Central memory CD8-positive, alpha-beta T cell (primary cell): ENCODE measurements at places on chromosomes 3 and 15.

- DNase-seq, result no peak
Measured at GRCh38 chr3:72887343-72887704, 522 bp upstream of the GXYLT2 start.

GRCh38 chr15:98597666-98598065 lies 50.7 kb upstream of the IGF1R start:
- no peak for DNase-seq

DNA sequence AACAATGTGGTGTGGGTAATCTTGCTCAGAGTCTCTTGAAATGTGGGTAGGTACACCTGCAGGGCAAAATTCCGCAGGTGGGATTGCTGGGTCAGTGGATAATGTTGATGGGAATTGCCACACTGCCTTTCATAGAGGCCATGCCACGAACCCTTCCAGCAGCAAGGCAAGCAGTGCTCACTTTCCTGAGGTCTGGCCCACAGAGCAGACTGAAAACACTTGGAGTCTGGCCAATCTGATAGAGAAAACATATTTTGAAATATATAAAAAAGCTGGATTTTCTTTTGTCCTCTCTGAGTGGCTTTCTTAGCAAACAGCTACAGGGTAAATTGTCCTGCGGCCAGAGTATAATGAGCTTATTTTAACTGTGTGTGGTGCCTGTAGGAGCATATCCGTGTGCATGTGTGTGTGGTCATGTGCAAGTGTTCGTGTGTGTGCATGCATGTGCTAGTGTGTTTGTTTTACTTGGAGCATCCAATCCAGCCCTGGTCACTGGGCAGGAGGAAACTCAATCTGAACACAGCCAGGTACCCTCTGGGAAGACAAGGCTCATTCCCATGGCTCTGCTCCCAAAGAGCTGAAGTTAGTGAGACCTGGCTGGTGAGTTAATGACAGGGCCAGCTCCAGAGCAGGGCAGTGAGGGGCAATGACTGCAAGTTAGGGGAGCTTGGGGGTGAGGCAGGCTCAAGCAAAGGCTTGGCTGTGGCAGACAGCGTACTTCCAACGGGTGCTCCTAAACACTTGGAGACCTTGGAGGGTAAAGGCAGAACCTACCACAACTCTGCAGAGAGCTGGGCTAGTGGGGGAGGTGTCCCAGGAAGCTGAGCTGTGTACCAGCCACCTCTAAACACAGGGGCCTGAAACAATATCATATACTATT lies 91.3 kb downstream of the PLXNA1 start:
- DNase-seq, result no peak

DNA sequence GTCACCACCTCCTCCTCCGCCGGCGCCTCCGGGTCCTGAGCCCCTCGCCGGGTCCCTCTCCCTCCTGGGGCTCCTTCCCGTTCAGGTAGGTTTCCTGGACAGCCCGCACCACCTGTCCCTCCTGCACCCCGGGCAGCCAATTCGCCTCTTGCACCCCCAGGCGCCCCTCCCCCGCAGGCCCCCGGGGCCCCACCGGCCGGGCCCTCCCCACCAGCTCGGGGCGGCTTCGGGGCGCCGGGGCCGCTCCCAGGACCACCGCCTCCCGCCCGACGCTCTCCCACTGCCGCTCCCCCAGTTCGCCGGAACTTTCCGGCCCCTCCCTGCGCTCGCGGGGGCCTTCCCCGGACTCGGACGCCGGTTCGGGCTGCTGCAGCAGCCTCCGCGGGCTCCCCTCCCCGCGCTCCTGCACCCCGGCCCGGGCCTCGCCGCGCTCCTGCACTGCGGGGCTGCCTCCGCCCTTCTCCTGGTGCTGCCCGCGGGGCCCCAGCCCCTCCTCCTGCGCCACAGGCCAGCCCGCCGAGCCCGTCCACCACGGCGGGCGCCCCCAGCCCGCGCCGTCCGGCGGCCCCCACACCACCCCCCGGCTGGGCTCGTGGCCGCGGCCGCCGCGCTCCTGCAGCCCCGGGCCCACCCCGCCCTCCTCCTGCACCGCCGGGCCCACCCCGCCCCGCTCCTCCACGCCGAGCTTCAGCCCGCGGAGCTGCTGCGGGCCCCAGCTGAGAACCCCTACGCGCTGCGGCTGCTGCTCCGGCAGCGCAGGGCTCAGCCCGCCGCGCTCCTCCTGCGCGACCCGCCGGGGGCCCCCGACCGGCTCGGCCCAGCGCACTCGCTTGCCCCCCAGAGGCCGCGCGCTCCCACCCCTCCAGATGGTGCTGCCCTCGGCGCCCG lies 587 bp upstream of the TNK2 start:
- DNase-seq, result no peak

- no peak for DNase-seq
Measured at GRCh38 chr3:16294844-16295243, 29.8 kb downstream of the OXNAD1 start.

GRCh38 chr3:194306109-194306686 lies 44.9 kb downstream of the CPN2 start:
- no peak for DNase-seq

DNA sequence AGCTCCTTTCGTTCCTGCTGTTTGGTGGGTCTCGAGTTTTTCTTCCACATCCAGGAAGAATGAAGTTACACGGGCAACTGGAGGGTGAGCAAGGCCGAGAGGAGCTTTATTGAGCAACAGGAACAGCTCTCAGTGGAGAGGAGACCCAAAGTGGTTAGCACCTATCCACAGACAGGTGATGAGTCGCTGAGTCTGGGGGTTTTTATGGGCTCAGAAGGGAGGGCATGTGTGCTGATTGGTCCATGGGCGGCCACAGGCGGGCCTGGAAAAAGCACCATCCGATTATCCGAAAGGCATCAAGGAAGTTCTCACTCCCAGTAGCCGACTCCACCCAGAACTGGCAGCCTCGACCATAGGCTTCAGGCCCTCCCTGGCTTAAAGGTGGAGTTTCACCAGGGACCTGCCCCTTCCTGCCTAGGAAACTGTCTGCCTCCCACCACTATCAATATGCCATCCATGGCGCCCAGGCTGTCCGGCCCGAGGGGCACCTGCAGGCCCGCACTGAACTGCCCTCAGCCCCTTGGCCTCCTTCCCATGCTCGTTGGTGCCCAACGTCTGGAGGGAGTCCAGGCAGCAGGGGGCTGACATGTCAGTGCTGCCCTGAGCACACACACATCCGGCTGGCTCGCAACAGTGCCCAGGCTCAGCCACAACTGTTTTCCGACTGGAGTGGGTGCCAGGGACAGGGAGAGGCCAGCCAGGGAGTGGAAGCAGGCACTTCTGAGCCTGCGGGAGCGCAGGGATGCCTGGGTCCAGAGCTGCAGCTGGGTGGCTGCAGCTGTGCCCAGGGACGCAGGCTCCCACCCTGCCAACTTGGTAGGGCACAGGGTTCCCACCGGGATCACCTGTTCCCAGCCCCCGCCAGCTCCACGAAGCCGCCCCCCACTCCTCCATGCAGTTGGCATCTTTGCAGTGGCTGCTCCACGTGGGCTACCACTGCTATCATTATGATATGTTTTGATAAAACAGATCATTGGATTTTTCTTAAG lies 170.2 kb downstream of the FNDC3B start:
- no peak for DNase-seq

- no peak for DNase-seq
Measured at GRCh38 chr15:57036352-57036751, 117.9 kb downstream of the TCF12 start.

DNA sequence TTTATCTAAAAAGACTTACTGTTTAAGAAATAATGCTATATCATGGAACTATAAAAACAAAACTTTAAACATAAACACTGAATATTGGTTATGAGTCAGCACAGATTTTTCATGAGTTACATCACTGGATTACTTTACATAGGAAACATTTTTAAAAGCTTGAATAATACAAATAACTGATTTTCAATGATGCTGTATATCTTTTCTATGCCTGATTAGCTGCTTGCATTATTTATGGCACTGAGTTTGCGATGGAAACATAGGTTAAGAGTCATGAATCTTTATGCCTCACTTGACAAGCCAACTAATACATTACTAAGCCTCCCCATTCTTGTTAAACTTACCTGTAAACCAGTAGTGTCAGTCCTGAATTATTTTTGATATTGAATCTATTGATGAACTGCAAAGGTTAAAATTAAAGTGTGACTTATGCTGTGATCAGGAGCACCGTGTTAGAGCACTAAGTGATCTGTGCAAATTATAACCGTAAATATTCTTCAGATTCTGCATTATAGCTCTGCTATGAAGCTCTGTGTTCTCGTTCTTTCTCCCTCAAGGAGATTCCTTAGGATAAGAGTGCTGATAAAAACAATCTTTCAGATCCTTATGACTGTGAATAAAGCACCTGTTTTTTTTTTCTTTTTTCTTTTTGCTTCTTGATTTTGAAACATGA lies 437.3 kb upstream of the BCHE start:
- no peak for DNase-seq

- no peak for DNase-seq
Measured at GRCh38 chr3:28224430-28224829, 17.0 kb upstream of the CMC1 start.

DNA sequence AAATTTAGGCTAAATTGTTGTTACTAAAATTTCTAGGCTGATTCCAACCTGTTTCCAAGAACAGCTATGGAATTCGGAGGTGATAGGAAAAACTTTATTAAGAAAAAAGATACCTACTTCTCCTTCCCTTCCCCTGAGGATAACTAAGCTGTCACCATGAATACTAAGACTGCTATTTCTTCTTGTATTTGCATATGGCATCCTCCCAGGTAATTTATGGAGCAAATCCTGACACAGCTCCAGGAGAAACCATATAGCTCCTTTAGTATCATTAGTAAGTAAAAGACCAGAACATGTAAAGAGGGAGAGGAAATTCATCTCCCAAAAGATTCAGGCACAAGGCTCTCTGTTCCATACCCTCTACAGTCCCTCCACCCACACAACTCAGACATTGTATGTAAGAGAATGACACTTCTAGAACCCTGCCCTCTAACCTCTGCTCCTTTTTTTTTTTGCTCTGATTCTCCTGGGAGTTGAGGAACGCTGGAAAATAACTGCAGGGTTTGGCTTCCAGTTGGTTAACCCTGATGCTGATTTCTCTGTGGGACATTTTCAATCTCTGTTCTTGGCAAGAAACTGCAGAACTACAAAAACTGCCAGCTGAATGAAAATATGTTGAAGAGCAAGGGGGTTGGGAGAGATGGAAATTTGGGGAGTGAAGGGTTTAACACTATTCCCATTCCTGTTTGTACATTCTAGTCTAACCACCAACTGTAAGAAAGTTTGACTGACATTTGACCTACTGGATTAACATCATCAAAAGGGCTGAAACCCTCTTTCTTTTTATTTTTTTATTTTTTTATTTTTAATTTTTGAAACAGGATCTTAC lies 14.2 kb upstream of the MAGI1 start:
- DNase-seq, result no peak

GRCh38 chr3:77795013-77795412 lies 755.1 kb downstream of the ROBO2 start:
- no peak for DNase-seq

DNA sequence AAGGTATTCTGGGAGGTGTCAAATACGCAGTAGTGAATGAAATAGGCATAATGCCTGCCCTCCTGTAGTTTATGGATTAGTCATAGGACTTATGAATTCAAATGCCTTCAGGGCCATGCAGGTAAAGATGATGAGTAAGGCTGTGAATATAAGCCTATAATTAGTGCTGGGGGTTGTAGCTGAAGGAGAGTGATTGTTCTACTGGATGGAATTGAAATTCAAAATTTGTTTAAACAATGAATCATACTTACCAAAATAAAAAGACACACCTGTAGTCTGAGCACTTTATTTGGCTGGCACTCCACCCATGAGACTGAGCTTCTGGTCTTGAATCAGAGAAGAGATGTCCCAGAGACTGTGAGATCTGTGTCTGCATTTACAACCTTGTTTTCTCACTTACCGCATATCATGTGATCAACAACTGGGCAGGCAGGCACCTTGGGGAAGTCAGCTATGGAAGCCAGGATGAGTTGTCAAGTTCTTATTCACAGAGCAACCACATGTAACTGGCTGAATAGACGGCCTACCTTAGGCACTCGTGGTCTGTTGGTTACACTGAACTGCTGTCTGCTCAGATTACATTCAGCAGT lies 291.8 kb downstream of the NAALADL2 start:
- DNase-seq, result no peak

GRCh38 chr3:34070831-34071585 lies 272.6 kb downstream of the PDCD6IP start:
- DNase-seq, result no peak

GRCh38 chr15:75736256-75736655 lies 23.6 kb upstream of the CSPG4 start:
- DNase-seq, result no peak

DNA sequence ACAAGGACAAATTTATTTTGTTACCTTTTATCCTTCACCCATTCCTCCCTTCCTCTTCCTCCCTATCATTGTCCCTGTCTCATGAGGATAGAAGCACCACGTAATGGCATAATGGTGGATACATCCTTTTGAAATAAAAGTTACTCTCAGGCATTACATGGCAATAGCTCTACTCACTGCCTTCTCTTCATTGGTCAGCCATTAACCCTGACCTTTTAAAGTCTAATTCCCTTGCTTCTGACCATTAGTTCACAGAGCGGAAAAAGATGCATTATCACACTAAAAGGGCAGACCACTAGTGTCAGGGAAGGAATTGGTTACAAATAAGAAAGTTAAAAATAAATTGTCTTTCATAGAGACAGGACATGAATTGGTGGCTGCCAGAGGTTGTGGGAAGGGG lies 54.6 kb upstream of the EIF1B start:
- DNase-seq, result no peak

- no peak for DNase-seq
Measured at GRCh38 chr15:40702077-40702476, 7.1 kb downstream of the RAD51 start.

DNA sequence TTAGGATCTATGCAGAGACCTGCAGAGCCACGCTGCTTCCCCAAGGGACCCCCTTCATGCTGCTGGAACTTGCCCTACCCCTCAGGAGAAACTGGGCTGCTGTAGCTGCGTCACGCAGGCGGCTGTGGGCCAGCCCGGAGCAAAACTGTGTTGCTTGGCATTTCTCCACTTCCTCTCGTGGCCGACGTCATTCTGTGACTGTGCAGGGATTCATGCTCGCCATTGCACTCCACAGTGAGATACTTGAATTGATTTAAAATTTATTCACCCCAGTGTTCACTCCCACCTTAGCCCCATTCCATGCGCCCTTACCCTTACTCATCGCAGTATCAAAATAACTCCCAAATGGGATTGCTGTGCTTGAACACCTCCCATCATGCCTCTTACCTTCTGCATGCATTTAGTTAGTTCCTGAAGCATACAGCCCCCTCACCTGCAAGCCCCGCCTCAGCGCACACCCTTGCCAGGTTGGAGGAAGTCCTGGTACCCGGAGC lies 45.7 kb downstream of the TMEM44 start:
- no peak for DNase-seq

- DNase-seq, result no peak
Measured at GRCh38 chr3:44340058-44340395, 1.5 kb downstream of the TCAIM start.

DNA sequence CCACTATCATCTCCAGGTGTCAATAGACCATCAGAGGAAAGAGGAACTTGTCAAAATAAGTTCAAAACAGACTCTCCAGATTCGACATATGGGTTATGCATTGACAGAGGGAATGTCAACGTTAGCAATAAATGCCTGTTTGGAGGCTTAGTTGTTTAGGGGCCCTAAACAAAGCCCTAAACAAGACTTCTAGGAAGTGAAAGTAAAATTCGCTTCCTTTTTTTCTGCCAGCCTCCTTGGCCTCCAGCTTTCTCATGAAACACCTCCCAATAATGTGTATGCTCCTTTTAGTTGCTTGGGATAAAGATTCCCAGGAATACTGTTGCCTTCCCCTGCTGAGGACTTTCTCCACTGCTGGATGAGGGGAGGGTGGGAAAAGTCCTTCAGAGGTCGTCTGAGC lies 70.9 kb upstream of the ARNT2 start:
- DNase-seq, result no peak

- DNase-seq, result no peak
Measured at GRCh38 chr15:59532770-59533379, 78.7 kb upstream of the GCNT3 start.
